ENCODE measurements at places on chromosomes 4 and X. TPM values are rescaled to one million over a fixed set of nuclear protein-coding genes. Genes with fewer than 3 reads are reported as not detected.

Gene SPANXN3
- total RNA-seq, result not detected

- H3K4me1 ChIP-seq, result no peaks in the 10 kb centered on the region
- no peak for DNase-seq
- no peak overlapping the region for H3K27ac ChIP-seq
- no peak overlapping the region for H3K4me3 ChIP-seq
- no peaks in the 10 kb centered on the region for H3K36me3 ChIP-seq
- H3K27me3 ChIP-seq, result no peaks in the 10 kb centered on the region
These were observed 475.0 kb downstream of the GABRG1 start for GRCh38 chr4:45648846-45649245.

DNA sequence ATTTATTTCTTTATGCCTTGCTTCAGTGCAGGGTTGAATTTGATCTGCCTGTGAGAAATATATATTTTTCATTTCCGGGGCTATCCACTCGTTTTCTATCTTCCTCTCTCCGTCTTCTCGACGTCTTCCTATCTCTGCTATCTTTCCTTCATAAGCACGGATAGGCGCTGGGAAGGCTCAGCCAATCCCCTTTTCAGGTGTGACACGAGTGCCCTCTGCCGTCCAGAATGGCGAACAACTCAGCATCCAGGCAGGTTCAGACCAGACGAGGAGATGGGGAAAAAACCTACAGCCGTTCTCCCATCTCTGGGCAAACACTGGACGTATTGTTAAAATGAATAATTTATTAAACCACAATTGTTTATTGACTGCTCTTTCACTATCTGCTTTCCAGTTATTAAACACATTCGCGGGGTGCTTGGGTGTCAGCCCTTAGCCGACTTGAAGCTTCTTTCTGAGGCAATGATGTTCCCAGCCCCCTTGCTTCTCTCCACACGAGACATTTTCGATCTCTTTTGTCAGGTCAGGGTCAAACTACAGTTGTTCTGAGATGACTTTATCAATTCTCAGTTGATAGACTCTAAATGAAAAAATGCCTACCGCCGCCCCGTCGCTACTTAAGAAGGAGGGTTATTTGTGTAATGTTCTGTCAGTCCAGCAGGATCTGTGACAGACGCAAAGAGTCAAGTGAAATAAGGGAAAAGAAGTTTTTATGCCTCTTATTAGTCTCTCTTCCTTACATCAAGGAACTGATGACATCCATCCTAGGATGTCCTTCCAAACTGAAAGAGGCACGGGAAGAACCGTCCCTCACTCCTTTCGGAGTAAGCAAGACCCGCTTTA, 96.3 kb upstream of the NOCT start:
- H3K4me1 ChIP-seq, result no peaks in the 10 kb centered on the region
- no peak for DNase-seq
- H3K36me3 ChIP-seq, result no peaks in the 10 kb centered on the region
- no peaks in the 10 kb centered on the region for H3K27me3 ChIP-seq
- no peak overlapping the region for H3K4me3 ChIP-seq

DNA sequence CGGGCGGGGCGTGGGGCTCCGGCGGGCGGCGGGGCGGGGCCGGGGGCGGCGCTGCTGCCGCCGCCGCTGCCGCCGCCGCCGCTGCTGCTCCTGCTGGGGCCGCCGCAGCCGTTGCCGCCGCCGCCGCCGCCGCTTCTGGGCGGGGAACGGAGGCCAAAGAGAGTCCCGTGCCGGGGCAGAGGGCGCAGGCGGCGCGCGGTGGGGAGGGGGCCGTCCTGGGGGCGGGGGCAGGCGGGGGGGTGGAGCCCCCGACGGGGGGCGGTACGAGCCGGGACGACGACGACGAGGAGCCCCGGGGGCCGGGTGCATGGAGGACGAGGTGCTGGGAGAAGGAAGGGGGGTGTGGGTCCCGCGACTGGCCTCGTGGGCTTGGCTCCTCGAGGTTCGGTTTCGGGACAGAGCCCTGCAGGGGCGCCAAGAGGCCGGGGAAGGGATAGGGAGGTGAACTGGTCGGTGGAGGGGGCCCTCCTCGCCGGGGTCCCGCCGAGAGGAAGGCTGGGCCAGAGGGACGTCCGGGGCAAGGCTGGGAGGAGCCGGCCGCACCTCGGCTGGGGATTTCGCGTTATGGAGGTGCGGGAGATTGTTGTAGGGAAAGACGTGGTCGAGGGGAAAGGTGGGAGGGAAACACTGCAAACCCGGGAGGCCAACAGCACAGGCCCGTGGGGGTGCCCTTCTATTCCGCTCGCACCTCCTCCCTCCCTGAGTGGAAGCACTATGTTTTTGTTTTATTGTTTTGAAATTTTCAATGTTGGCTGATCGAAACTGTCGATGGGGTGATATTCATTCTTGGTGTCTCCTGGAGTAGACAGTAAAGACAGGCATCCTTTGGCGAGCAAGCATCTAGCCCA, 1.9 kb downstream of the BCORL1 start:
- no peak overlapping the region for H3K4me3 ChIP-seq
- H3K4me1 ChIP-seq, result peaks cover 4% of the 10 kb centered on the region
- DNase-seq, result peak; percentile 33
- H3K27me3 ChIP-seq, result no peaks in the 10 kb centered on the region
- H3K27ac ChIP-seq, result no peak overlapping the region
- no peaks in the 10 kb centered on the region for H3K36me3 ChIP-seq

GRCh38 chrX:115958687-115959359, 211.7 kb upstream of the AGTR2 start:
- no peaks in the 10 kb centered on the region for H3K36me3 ChIP-seq
- no peaks in the 10 kb centered on the region for H3K27me3 ChIP-seq
- H3K4me3 ChIP-seq, result no peak overlapping the region
- H3K27ac ChIP-seq, result no peak overlapping the region

DNA sequence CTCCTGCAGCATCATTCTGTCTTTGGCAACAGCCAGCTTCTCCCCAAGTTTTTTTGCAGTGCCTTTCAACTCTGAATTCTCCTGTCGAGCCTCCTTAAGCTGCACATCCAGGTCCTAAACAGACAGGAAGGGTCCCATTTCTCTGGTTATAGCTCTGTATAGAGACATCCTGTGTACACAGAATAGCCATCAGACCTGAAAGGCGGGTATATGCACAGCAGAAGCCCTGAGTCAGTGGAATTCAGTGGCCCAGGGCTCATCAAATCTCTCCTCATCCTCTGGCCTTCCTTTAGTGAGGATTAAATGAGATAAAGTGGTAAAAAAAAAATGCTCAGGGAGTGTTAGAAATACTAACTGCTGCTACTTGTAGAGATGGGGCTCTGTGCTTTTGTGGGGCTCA, 73.8 kb downstream of the FAM184B start:
- no peak for DNase-seq
- no peaks in the 10 kb centered on the region for H3K36me3 ChIP-seq
- H3K4me3 ChIP-seq, result no peak overlapping the region
- H3K27me3 ChIP-seq, result no peaks in the 10 kb centered on the region

- H3K4me1 ChIP-seq, result no peaks in the 10 kb centered on the region
- H3K4me3 ChIP-seq, result no peak overlapping the region
- H3K27ac ChIP-seq, result no peak overlapping the region
- H3K36me3 ChIP-seq, result no peaks in the 10 kb centered on the region
These were observed 120.3 kb upstream of the CTSO start for GRCh38 chr4:156073976-156074375.

DNA sequence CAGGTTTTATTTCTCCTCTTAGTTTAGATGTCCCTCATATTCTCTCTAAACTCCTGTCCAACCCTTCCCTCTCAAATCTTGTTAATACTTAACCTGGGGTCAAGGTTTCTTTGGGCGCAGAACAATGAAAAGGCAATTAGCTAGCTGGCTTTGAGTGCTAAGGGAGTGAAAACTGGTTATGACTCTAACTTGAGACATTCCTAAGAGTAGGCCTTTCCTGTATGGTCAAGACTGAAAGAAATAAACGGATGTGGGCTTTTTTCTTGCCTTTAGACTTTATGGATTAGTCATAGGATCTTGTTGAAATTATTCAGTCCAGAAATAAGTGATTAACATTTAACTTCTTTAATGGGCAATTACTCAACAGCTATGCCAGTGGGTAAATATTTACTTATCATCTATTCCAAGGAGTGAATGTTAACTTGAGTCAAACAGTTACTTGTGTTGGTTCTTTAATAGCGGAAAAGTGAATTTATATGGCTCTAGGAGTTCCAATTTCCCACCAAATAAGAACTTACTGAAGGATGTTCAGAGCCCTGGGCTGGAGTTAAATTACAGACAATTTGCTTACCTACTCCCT, 141.7 kb upstream of the SCML1 start:
- H3K27me3 ChIP-seq, result no peaks in the 10 kb centered on the region
- H3K36me3 ChIP-seq, result no peaks in the 10 kb centered on the region
- no peak overlapping the region for H3K4me3 ChIP-seq
- no peak overlapping the region for H3K27ac ChIP-seq
- peaks cover 4% of the 10 kb centered on the region for H3K4me1 ChIP-seq

GRCh38 chr4:9989918-9990635, 31.2 kb downstream of the SLC2A9 start:
- H3K4me1 ChIP-seq, result no peaks in the 10 kb centered on the region
- H3K27me3 ChIP-seq, result no peaks in the 10 kb centered on the region
- H3K27ac ChIP-seq, result no peak overlapping the region
- DNase-seq, result no peak
- no peak overlapping the region for H3K4me3 ChIP-seq

DNA sequence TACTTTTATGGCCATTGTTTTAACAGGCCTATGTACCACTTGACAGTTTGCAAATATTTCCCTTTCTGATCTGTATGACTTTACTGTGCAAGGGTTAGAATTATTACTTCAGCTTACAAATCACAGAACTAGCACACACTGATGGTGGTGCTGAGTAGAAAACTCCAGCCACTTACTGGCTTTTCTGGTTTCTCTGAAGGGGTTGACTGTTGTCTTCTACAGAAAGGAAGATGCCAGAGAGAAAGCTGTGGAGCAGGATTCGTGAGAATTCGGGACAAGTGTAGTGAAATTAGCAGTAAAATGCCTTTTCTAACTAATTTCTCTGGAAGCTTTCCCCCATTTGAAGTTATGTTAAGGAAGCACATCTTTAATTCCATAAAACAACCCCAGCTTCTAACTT, 46.6 kb upstream of the GK2 start:
- DNase-seq, result no peak
- H3K27me3 ChIP-seq, result no peaks in the 10 kb centered on the region
- no peak overlapping the region for H3K4me3 ChIP-seq
- H3K36me3 ChIP-seq, result no peaks in the 10 kb centered on the region

DNA sequence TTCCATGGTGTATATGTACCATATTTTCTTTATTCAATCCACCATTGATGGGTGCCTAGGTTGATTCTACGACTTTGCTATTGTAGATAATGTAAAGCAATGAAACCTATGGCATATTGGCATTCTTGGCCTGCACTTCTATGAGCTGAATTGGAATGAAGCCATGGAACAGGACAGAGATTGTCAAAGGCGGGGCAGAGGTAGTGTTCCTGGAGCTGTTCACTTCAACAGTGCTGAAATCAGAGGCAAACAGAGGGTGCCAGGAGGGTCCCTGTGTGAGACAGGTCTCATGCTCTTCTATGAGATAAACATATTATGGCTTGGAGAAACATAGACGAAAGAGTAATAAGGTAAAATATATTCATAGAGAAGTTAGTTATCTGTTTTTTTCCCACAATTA, 342.6 kb upstream of the VCX start:
- no peaks in the 10 kb centered on the region for H3K36me3 ChIP-seq
- DNase-seq, result no peak
- no peak overlapping the region for H3K27ac ChIP-seq
- no peak overlapping the region for H3K4me3 ChIP-seq
- no peaks in the 10 kb centered on the region for H3K4me1 ChIP-seq

All from upper lobe of left lung (tissue), 6 donors.